OCI-LY7 (cell line): ENCODE measurements at places on chromosomes 2 and 18. TPM values are rescaled to one million over a fixed set of nuclear protein-coding genes. Genes with fewer than 3 reads are reported as not detected.
A peak's percentile ranks its signal among the peaks of the same experiment; 100 is the strongest.

Gene ICOS
- not detected in 2 replicates for total RNA-seq

Gene ALPG
- not detected in 2 replicates for total RNA-seq

Gene DCDC2C
- not detected in 2 replicates for total RNA-seq

DNA sequence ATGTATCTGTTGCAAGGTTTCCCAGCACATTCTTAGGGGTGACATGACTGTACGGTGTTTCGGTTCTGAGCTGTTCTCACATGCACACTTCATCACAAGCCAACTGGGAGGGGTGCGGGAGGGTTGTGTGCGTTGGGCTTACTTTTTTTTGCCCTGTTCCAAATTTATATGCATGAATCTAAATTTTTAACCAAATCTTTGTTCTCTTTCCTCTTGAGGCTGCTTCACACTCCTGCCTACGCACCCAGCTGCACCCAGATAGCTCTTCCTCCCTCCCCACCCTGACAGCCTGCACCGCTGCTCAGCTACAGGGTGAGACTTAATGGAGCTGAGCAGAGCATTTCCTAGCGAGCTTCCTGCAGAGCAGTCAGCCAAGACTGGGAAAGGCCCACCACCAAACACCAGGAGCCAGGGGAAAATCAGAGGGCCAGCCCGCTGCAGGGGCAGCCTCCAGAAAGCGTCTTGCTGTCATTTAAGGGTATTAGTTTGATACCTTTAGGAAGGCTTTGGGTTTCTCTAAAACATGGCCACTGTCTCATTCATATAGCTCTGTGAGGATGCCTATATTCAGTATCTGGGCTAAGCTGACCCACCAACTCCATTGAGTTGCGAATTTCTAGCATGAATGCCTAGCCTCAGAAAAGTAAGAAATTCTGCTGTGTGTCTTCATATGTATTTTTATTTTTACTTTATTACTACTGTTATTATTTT lies 84.5 kb downstream of the POU3F3 start:
- peak; percentile 44 for DNase-seq

DNA sequence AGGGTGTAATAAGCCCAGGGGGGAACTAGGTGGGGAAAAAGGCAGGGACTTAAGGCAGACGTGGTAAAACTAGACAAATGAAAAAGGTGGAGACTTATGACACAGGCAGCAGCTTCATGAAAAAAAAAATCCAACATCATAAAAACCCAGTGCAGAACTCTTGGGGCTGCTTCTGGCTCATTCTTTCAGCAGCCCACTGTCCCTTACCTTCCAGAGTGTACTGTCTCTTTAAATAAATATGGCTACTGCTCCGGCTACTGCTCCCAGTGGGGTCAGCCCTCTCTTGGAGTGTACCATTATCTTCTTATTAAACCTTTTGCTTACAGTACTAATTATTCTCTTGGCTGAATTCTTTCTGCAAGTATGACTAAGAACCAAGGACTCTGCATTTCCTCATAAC lies 699.5 kb downstream of the DSC3 start:
- no peak for DNase-seq

- no peak for DNase-seq
Measured at GRCh38 chr2:177445200-177445599, 52.6 kb downstream of the AGPS start.
